ENCODE measurements at places on chromosomes 11 and 22.

GRCh38 chr11:36073411-36074203 lies 129.7 kb downstream of the LDLRAD3 start:
- DNase-seq: peak; percentile 75

- DNase-seq: no peak
Observed at GRCh38 chr11:78140392-78141077, 1.1 kb upstream of the ALG8 start.

- no peak for DNase-seq
Observed at GRCh38 chr11:111395749-111396148, 16.7 kb upstream of the POU2AF1 start.

DNA sequence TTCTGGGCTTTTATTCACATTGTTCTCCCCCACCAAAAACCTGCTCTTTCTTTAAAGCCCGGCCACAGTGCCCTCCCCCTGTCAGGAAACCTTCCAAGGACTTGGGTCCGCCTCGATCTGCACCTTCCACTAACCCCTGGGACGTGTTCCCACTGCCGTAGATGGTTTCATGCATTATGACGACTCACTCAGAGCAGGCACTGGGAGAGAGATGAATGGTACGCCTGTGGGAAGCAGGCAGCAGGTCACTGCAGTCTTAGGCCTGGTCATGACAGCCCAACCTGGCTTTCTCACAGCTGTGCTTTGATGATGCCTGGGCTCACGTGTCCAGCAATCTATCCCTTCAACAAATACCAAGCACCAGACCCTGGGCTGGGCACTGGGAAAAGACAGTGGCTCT lies 115.7 kb downstream of the WNT7B start:
- DNase-seq: no peak

DNA sequence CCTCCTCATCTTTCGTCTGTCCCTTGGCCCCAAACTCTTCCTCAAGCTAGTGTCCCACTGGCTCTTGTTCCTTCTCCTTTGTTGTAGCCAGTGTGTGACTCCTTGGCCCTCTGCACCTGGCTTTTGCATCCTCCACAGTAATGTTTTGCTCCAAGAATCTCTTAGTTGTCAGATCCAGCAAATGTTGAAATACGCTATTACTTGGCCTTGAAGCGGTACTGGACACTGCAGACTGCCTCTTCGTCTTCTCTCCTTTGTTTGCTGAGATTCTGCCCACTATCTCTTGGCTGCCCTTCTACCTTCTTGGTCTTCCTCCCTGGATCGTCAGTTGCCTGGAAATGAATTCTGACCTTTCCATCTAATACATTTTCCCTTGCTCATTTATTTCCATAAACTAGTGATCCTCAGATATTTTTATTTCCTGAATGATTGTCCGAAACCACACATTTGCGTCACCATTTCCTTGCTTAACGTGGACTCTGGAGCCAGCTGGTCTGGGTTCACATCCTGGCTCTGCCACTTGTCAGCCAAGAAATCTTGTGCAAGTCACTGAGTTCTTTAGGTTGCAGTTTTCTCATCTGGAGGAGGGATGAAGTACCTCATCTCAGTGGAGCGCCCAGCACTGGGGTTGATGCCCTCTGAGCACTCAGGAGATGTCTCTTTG lies 113.6 kb downstream of the LDLRAD3 start:
- DNase-seq: no peak

- no peak for DNase-seq
Observed at GRCh38 chr22:49728570-49729271, 99.0 kb downstream of the BRD1 start.

DNA sequence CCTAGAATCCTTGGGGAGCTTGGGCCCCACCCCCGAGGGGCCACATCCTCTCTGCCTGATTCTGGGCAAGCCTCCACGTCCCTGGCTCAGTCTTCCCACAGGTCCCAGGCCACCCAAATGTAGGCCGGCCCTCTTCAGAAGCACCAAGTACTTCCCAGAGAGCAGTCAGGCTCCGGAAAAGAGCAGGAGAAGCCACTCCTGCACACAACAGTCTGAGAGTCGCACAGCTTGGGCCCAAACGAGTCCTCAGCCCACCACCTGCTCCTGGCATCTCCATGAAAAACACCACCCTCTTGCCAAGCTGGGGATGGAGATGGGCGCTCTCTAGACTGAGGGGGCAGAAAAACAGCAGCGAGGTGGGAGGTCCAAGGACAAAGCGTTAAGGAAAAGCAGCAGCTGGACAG lies 15.4 kb downstream of the EHD1 start:
- no peak for DNase-seq

GRCh38 chr22:43110927-43111623 lies 525 bp downstream of the BIK start:
- DNase-seq: no peak

DNA sequence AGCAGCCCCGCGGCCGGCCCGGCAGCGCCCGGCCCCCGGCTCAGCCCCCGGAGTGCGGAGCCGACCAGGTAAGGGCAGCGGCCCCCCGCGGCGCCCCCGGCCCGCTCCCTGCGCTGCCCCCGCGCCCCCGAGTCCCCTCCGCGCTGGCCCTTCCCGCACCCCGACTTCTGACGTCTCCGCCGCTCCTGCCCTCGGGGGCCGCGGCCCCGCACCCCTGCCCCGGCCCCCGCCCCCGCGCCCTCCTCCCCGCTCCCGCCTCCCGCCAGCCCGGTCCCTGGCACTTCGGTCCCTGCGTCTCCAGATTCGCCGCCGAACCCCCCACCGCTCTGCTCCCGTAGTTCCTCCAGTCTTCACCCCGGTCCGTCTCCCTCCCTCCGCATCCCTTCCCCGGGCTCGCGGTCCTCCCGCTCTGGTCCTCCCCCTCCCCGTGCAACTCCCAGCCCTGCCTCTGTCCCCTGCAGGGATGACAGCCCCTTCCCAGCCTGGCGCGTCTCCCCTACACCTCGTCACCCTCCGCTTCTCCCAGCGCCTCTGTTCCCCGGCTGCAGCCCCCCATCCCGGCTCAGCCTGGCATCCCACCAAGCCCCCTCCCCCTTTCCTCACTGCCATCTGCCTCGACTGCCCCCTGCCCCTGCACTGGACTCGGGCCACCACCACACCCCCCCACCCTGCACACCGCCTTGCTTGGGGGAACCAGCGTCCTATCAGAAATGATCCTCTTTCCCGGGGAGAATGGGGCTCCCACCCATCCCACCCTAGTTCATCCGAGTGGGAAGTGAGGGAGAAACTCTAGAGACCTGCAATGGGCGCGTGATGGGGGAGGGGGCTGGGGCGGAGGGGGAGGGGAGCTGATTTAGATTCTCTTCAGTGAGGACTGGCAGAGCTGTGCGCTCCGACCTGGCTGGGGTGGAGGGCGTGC lies 531 bp downstream of the GRIK4 start:
- no peak for DNase-seq

DNA sequence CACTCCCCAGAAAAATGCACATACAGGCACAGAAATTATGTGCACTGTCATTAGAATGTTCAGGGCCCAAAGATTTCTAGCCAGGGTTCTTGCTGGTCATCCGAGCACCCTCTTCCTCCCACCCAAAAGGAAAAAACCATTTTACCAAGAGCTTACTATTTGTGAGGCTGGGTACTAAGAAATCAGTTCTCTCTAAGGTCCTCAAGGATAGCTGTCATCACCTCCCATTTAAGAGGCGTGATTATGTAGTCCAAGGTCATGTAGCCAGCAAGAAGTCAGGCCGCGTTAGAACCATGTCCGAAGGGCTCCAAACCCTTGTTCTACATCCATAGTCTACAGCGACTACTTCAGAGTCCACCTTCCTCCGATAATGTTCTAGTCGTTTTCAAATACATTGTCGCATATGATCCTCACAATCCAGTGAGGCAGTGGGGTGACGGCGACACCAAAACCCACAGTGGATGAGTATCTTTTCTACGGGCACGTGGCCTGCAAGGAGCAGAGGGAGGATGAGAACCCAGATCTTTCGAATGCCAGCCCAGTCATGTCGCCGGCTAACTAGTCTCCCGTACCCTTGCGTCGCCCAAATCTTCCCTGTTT lies 634 bp downstream of the TIMM8B start:
- DNase-seq: no peak

DNA sequence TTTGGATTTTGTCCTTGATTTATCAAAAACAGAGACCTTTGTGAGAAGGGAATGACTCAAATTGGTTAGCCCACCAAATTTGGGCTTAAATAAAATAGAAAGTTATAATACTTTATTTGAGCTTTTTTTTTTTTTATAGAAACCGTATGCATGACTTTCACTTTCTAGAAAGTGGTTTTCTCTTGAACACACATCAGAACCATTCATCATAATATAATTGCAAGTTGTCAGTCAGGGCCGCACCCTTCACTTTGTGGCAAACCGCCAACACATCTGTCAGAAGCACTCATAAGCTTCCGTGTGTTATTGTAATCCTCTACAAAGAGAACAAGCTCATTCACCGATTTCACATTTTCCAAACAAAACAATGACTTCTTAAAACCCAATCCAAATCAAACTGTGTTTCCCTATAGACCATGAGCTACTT lies 76.1 kb downstream of the SOX6 start:
- DNase-seq: no peak

- DNase-seq: no peak
Observed at GRCh38 chr22:31814942-31815341, 61.1 kb downstream of the DEPDC5 start.

- DNase-seq: no peak
Observed at GRCh38 chr11:7833527-7833926, 36.8 kb upstream of the OR5P2 start.

DNA sequence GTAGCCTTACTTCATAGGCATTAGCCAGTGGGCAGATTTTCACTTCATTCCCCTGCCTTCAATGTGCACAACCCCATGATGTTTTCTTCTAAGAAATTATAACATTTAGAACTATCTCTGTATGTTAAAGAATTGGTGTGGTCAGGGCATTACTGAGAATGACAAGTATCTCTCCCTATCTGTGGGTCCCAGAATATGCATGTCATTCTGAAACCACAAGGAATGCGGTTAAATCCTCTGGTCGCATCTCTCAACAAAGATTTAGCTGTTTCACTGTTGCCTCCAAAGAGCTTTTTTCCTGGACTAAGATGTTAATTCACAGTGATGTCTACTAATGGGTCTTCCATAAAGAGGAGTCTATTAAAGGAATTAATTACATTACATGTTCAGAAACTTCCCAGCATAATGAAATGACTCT lies 62.7 kb downstream of the LIF start:
- no peak for DNase-seq

DNA sequence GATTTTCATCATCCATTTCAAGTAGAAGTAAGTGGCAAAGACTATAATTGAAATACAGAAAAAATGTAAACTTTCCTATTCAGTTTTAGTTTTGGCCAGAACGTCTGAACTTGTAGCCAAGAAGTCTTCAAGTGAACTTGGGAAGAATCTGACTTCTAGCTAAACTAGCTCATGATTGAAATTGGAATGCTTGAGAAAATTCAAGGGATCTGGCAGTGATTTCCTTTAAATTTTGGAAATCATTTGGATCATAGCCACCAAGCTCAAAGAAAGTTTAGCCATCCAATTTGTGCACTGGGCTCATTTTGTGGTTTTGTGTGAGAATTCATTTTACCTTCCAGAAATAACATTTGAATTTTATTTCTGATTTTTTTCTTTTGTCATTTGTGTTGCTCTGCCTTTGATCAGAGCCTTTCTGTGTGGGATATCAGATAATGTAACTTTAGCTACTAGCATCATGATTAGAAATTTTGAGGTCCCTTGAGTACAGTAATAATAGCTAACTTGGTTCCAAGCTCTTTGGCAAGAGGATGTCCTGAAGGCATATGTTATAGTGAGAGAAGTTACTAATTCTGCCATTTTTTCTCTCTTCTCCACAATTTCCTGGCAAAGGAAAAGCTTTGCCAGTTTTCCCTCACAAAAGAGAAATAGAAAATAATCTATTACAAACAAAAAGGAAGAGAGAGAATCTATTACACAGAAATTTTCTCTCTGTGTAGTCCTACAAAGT lies 2123.7 kb upstream of the RAG2 start:
- no peak for DNase-seq

- no peak for DNase-seq
Observed at GRCh38 chr11:126829716-126830115, 170.9 kb downstream of the KIRREL3 start.

DNA sequence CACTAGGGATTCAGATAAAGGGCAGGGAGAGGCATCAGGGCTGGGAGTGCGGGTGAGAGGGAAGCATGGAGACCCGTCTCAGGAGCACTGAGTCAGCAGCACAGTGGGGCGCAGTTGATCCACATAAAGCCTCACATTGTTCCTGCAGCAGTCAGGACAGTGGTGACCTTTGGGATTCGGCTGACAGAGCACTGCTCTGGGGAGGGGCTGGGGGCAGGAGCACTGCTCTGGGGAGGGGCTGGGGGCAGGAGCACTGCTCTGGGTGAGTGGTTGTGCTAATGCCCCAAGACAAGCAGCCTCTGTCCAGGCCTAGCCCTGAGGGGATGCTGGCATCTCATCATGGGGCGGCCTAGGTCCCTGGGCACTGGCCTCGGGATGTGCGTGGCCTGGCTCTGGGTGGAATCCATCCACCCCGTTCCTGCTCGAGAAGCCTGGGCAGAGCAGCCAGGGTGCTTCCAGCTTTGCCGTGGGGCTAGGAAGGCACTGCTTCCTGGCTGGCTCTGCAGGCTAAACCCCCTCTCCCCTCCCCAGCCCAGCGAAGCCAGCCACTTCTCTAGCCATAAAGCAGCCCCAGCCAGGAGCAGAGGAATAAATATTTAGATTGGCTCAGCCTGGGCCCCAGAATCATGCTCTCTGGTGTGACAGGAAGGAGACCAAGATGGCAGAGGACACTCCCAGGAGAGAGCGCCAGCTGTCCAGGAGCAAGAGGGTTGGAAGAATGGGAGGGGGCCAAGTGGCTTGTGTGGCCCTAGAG lies 7.3 kb downstream of the OAF start:
- DNase-seq: no peak

- no peak for DNase-seq
Observed at GRCh38 chr11:17642370-17642769, 77.0 kb upstream of the MYOD1 start.

DNA sequence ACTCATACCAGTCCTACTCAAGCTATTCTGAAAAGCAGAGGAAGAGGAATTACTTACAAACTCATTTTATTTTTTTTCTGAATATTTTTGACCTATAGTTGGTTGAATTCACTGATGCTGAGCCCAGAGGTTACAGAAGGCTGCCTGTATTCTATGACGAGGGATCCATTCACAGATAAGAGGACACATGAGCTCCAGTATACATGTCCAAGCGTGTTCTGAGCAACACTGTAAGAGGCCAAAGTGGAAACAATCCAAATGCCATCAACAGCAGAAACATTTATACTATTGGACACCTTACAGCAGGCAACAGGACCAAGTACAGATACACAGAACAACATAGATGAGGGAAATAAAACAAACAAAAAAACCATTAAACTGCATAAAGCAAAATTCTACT lies 10.3 kb downstream of the KDM4E start:
- no peak for DNase-seq

DNA sequence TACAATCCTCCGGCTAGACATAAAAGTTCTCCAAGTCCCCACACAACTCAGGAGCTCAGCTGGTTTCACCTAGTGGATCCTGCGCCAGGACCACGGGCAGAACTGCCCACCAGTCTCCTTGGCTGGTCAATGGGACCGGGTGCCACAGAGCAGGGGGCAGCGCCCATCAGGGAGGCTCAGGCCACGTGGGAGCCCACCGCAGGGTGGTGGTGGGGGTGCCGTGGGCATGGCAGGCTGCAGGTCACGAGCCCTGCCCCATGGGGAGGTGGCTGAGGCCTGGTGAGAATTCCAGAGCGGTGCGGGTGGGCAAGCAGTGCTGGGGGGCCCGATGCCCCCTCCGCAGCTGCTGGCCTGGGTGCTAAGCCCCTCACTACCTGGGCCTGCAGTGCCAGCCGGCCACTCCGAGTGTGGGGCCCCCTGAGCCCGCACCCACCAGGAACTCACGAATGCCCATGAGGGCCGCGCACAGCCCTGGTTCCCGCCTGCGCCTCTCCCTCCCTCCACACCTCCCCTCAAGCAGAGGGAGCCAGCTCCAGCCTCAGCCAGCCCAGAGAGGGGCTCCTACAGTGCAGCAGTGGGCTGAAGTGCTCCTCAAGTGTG lies 1091.9 kb upstream of the TENM4 start:
- DNase-seq: no peak

Measured in left forelimb (tissue), 1 donor.